ENCODE measurements at places on chromosomes 6 and 20.

DNA sequence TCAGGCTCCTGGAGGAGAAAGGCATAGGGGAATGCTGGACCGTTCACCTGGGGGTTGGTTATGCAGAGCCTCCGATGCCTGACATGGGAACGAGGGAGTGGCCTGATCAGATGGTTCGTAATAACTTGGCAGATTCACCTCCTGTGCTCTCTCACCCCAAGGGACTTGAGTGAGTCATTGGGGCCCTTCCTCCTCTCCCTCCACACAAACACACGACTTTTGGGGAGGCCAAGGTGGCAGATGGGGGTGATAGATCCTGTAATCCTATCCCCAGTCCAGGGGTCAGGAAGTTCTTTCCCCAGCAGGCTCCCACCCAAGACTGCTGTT is 45.6 kb upstream of the ARFGEF2 start:
- no peak for DNase-seq

DNA sequence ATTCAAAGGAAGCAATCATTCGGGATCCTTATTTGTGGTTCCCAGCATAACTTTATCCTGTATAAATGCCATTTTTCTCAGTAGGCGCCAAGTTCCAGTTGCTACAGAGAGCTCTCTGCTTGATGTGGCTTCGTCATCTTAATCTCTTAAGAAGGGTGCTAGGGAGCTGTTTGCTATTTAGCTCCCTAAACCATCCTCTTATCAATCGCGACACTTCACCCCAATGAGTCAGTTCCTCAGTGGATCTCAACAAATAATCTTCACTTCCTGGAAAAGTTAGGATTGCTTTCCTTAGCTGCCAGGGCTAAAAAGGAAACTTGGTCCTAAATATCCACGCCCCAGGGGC is 1.3 kb upstream of the NKAIN2 start:
- no peak for DNase-seq

- DNase-seq = no peak
These were observed 43.1 kb upstream of the MDFI start for GRCh38 chr6:41595166-41595565.

GRCh38 chr6:104087765-104088164 is 772.0 kb downstream of the HACE1 start:
- no peak for DNase-seq

- DNase-seq = no peak
These were observed 272.9 kb upstream of the FERMT1 start for GRCh38 chr20:6395695-6396094.

- peak; percentile 90 for DNase-seq
These were observed 38.2 kb downstream of the SHLD1 start for GRCh38 chr20:5788385-5788895.

- DNase-seq = no peak
These were observed 37.8 kb downstream of the ZHX3 start for GRCh38 chr20:41279546-41280225.

DNA sequence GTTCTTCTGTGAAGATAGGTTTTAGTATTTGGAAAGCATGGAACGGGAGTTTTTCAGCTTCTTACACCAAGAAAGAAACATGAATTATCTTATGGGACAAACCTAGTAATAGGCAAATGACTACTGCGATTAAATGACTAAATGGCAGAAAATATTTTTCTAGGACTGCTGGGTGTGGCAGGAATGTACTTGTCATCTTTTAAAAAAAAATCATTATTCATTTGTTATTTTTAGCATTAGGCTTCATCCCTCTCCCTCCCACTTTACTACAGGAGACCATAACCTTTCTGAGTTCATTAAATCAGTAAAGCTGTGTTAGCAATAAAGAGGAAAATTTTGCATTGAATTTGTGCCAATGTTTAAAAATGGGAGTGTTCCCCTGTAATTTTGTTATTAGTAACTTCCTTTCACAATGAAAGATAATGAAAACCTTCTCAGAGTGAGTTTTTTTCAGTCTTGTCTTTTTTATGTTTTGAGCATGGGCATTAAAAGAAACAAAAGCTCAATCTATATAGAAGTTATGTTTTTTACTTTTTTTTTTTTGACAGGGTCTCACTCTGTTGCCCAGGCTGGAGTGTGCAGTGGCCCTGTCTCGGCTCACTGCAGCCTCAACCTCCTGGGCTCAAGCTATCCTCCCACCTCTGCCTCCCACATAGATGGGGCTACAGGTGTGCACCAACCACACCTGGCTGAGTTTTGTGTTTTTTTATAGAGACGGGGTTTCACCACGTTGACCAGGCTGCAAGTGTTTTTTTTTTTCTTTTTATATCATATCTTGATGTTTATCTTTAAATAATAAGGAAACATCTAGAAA is 105.6 kb upstream of the CLDN20 start:
- DNase-seq = no peak

- no peak for DNase-seq
These were observed 64.6 kb upstream of the ADGRF1 start for GRCh38 chr6:47106721-47107197.

GRCh38 chr6:37673436-37673835 is 24.2 kb downstream of the MDGA1 start:
- no peak for DNase-seq

- DNase-seq = no peak
These were observed 304.4 kb downstream of the PREX1 start for GRCh38 chr20:48523191-48523995.

- no peak for DNase-seq
These were observed 1.1 kb downstream of the PTCHD4 start for GRCh38 chr6:48109944-48110343.

DNA sequence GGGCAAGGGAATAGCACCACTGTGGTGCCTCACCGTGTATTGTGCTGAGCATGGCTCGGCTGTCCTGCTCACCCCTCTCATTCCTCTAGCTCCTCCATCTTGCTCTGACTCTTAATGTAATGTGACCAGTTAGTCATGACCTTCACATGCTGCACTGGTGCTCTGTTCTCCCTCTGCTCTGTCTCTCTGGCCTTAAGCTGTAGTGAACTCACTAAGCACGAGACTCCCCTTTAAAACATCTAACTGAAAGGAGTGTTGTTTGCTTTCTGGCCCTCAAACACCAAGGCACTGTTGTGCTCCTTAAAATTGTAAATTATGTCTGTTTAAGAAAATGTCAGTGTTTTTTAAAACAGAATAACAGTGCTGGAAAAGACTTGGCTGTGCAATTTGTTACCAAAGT is 140.4 kb downstream of the HDGFL1 start:
- DNase-seq = no peak

DNA sequence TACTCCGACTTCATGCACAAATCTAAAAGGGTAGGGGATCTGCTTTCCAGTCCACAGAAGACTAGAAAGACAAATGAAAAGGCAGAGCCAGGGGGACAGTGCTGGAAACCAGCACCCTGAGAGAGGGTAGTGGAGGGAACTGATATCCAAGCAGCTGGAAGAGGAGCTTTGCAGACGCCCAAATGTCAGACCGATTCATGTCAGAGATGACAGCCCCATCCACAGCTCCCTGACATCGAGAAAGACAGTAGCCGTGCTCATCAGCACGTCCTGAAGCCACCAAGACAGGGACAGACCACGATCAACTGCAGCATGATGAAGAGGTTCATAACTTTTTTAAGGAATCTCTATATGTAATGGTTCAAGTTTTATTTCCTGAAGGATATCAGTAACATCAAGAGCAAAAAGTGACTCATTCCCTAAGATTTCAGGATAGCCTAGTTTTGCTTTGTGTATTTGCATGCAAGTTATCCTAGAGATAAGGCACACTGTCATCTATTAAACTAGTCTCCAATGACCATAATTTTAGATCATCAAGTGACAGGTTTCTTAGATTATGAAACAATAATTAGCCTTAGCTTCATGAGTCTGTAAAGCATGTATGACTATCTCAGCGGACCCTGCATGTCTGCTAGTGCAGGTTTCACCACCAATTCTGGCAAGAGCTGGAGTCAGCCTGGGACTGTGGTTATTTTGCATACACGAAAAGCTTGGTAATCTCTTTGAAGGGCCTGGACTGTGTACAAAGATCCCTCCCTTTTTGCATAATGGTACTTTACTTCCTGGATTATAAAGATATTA is 43.0 kb downstream of the PRDM1 start:
- DNase-seq = no peak

DNA sequence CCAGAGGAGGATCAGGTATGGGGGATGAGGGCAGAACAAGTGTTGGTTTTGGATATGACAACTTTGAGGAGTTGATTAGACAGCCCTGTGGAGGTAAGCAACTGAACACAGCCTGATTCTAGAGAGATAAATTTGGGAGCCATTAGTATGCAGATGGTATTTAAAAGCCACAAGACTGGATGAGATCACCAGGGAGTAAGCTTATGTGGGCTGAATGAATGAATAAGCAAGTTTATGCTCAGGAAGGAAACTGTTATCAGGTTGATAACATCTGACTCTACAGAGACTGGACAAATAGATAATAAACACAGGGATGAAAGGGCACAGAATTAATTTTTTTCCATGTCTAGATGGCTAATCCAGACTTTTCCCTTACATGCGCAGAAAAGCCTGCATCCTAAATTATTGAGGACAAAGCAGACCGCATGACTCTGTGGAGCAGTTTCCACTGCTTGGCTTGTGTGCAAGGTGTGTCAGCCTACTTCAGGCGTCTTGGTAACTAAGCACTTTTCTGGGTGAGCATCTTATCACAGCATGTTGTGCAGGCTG is 150.6 kb downstream of the GJA10 start:
- no peak for DNase-seq

- no peak for DNase-seq
These were observed 16.8 kb upstream of the EEF1A1 start for GRCh38 chr6:73537677-73538076.

- no peak for DNase-seq
These were observed 4.0 kb downstream of the MRAP2 start for GRCh38 chr6:84037425-84038089.

DNA sequence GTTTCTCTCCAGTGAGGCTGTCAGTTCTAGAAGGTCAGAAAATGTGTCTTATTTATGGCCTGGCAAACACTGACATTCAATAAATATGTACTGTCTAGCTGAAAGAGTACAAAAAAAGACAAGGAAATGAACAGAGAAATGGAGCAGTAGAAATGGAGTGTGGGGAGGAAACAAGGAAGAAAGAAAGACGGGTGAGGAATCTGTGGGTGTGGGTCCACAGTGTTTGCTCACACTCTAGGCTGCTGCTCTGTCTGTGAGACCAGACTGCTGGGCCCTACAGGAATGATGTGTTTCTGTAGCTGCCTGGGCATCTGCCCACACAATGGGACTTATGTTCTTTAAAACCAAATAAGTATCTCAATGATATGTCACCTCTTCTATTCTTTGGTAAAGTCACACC is 114.2 kb downstream of the MOXD1 start:
- DNase-seq = no peak

DNA sequence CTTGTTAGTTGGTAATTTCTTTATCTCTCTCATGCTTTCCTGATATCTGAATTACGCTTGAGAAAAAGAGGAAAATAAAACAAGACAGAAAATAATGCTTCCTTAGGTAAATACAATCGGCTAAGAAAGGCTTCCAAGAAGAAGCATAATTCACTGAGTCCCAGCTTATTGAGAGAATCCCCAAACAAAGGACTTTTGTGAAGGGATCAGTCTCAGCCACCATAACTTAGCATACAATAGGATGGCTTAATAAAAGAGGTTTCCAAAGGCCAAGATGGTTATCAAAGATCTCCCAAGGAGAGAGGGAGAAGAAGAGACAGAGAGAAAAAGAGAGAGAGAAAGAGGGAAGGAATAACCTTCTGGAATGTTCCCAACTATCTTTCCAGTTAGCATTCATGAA is 46.0 kb upstream of the SALL4 start:
- DNase-seq = no peak

GRCh38 chr6:15550546-15551123 is 112.2 kb downstream of the DTNBP1 start:
- no peak for DNase-seq

GRCh38 chr20:62677678-62678077 is 31.0 kb upstream of the NTSR1 start:
- no peak for DNase-seq

GRCh38 chr6:155409391-155409790 is 46.2 kb downstream of the NOX3 start:
- no peak for DNase-seq

DNA sequence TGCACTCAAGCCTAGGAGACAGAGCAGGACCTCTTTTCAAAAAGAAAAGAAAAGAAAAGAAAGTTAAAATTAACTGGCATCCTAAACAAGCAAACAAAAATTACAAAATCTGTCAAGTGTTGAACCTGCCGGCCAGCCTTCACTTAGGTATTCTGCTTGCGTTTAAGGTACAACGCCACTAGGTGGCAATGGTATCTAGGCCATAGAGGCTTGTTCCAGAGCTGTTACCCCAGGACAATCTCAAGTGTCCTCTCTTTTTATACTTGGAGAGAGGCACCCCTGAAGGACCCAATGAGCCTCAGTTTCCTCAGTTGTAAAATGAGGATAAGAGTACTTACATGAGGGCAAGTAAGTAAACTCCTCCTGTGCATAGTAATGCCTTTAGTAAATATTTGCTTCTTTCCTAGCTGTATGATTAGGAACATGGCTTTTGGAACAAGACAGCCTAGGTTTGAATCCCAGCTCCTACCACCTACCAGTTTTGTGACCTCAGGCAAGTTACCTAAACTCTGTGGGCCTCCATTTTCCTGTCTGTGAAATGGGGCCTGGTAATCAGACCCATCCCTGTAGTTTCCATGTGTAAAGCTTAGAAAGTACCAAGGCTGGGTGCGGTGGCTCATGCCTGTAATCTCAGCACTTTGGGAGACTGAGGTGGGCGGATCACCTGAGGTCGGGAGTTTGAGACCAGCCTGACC is 5.8 kb upstream of the PACSIN1 start:
- peak; percentile 41 for DNase-seq

GRCh38 chr6:151677404-151677803 is 130.1 kb upstream of the ESR1 start:
- no peak for DNase-seq

- DNase-seq = no peak
These were observed 66.6 kb downstream of the SGK1 start for GRCh38 chr6:134251320-134251719.

DNA sequence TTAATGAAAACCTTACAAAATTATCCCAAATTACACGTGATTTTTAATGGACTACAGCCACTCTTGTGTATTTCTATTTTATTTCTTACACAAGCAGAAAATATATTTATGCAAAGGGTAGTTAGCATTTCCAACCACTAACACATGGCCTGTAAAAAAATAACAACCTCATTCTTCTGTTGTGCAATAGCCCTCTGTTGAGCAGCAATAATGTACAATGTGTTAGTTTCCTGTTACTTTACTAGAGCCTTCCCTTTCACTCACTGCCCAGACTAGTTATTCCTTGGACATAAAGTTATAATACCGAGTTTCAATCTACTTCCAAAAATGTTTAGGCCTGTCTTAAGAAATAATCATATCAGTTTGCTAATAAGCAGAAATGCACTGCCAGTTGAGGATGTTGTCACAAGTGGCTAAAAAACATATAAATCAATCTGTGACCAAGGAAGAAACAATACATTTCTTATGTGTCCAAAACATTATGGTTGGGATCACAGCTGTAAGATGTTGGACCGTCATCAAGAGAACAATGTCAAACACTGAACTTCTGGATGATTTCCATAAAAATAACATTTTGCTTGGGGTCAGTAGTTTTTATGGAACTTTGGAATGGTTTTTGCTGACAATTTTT is 73.6 kb upstream of the RNF146 start:
- no peak for DNase-seq

GRCh38 chr6:16503970-16504415 is 257.3 kb downstream of the ATXN1 start:
- no peak for DNase-seq

GRCh38 chr20:52011093-52011492 is 180.5 kb downstream of the ZFP64 start:
- no peak for DNase-seq

- DNase-seq = no peak
These were observed 333.9 kb downstream of the TFAP2B start for GRCh38 chr6:51152594-51152993.
